ENCODE measurements at places on chromosomes 5 and 9.
A peak's percentile ranks its signal among the peaks of the same experiment; 100 is the strongest.

DNA sequence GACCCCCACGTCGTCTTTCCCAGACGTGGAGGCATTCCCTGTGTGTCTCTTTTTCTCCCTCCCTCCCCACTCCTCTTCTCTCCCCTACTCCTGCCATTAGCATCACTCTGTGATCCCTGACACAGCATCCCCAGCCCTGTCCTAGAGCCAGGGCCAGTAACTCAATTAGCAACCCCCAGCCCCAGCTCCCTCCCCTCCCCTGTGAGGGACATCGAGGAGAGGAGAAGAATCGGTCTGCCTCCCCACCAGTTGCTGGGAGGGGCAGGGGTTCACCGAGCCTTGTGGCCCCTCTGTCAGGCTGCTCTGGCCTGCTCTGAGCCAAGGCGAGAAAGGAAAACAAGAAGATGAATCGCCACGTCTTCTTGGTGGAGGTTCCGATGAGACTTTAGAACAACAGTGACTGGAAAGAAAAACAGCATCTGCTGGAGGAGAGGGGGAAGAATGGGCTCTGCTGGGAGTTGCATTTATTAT lies 123.1 kb downstream of the PAPPA start:
- no peak for DNase-seq

- DNase-seq = peak; percentile 78
Measured at GRCh38 chr5:171418316-171418981, 998 bp upstream of the FGF18 start.

DNA sequence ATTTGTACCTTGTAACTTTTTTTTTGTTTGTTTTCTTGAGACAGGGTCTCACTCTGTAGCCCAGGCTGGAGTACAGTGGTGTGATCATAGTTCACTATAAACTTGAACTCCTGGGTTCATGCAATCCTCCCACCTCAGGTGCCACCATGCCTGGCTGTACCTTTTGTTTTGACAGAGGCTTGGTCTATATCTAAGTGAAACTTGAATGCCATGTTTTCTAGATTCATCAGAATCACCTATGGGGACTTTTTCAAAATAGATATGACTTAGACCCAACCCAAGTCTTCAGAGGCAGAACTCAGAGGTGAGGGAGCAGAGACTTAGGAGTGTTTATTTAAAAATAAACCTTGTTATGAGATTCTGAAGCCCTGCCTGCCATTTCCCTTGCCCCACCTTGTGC lies 128.4 kb downstream of the PTTG1 start:
- no peak for DNase-seq

GRCh38 chr5:17794815-17795214 lies 160.6 kb downstream of the TAF11L14 start:
- DNase-seq = no peak

DNA sequence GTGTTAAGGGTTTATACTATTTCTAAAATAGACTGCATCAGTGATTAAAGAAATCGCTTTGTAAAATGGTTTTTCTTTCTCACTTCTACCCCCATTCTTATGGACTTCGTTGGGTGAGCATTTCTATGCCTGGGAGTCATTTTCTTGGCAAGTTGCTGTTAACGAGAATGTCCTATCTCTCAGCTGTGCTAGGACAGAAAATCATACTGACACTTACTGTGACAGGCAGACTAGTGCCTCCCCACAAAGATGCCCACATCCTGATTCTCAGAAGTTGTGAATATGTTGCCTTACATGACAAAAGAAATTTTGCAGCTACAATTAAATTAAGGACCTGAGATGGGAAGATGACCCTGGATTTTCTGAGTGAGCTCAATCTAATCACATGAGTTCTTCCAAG lies 65.1 kb upstream of the NMUR2 start:
- no peak for DNase-seq

DNA sequence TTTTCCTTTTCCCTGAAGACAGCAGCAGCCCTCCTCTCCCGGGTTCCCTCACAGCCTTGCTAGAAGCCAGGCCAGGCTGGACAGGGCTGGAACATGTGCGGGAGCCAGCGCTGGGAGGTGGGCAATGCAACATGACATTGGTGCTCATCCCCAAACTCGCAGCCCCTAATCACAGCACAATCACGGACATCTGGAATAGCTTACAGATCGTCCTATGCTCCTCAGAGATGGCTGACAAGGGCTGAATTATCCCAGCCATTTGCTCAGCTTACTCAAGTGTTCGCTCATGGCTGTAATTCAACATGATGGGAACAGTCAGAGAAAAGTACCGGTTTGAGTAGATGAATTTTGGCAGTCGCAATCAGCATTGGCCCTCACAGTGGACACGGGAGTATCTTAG lies 49.8 kb downstream of the FSTL4 start:
- no peak for DNase-seq

DNA sequence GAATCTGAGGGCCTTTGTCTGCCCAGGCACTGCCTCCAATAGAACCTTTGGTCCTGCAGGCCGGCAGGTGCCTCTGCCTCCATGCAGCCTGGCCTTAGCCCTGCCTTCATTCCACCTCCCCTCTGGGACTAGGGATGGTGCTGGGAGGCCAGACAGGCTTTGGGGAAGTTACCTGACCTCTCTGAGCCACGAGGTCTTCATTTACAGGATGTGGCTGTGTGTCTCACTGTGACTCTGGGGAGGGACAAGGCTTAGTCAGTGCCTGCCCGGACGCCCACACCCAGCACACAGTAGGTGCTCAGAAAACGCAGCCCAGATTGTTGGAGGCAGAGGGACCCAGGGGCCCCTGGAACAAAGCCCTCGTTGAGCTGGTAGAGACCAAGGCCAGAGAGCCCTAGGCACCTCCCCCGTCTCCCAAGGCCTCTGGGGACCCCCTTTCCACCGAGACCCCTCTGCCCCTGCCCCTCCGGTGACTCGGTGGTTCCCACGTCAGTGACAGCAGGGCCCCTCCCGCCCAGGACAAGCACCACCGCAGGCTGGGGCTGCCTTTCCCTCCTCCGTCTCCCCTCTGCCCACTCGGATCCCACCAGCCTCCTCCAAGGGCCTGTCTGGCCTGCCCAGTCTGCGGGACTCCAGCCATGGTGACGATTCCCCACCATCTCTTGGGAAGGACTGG lies 46.9 kb upstream of the EGFL7 start:
- no peak for DNase-seq
